ENCODE measurements at places on chromosomes 4 and X. TPM values are rescaled to one million over a fixed set of nuclear protein-coding genes. Genes with fewer than 3 reads are reported as not detected.

GRCh38 chr4:187436251-187436650 lies 559.3 kb upstream of the ZFP42 start:
- no peak for DNase-seq

Gene SYTL5
- total RNA-seq, result 0.69 TPM

GRCh38 chr4:7264694-7265093 lies 72.4 kb downstream of the SORCS2 start:
- DNase-seq, result no peak

Gene GLUD2
- 2.6 TPM for total RNA-seq

Gene IL13RA1
- 79.8 TPM for total RNA-seq

- DNase-seq, result no peak
Observed at GRCh38 chrX:52608961-52609360, 45.7 kb downstream of the SSX7 start.

Gene LRCH2
- total RNA-seq, result 2.4 TPM

Gene CORIN
- 2.6 TPM for total RNA-seq

DNA sequence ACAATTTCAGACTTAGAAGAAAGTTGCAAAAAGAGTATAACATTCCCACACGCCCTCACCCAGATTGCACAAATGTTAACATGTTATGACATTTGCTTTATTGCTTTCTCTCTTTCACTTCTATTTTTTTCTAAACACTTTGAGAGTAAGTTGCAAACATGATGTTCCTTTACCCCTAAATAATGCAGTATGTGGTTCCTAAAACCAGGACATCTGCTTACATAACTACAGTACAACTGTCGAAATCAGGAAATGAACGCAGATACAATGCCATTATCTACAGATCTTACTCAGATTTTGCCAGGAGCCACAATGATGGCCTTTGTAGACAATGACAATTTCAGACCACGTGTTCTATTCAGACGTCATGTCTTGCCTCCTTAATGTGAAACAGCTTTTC lies 22.4 kb downstream of the SH3TC1 start:
- DNase-seq, result no peak

Gene GPM6B
- total RNA-seq, result 16.0 TPM

Gene ZCCHC18
- 0.79 TPM for total RNA-seq

- DNase-seq, result no peak
Observed at GRCh38 chrX:69151866-69152284, 13.4 kb downstream of the PJA1 start.

GRCh38 chr4:168864821-168865541 lies 145.1 kb downstream of the CBR4 start:
- DNase-seq, result no peak

GRCh38 chr4:10581022-10581421 lies 103.5 kb downstream of the CLNK start:
- DNase-seq, result no peak

DNA sequence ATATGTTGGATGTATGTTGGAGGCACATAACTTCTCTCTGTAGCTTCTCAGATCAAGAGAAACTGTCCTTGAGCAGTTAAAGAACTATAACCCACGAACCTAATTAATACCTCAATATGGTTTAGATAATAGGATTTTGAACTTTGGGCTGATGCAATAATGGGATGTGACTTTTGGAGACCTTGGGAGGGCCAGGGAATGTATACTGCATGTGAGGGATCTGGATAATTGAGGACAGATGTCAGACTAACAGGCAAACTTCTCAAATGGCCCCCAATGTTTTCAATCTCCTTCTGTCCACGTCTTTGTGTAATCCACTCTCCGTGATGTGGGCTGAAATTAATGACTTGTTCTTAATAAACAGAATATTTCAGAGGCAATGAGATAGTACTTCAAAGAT lies 202.2 kb upstream of the FAT4 start:
- no peak for DNase-seq

DNA sequence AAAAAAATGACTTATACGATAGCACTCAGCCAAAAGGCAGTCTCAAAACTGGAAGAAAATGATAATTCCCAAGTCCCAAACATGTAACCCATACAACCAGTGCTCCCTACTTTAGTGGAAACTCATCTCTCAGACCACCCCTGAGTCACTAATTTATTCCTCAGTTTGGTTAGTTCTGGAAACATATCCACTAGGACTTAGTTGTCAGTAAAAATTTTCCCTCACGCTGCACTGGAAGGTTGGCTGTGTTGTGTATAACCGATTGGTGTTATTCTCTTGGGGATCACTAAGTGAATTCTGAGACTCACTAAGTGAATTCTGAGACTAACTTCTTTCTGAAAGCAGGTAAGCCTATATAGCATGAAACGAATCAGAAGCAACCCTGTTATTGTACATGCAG lies 48.5 kb upstream of the GAB1 start:
- no peak for DNase-seq

- DNase-seq, result no peak
Observed at GRCh38 chrX:45696736-45697135, 496.1 kb upstream of the DIPK2B start.

- DNase-seq, result no peak
Observed at GRCh38 chr4:56953680-56954520, 23.5 kb downstream of the NOA1 start.

Gene AWAT2
- not detected for total RNA-seq

Gene KLB
- total RNA-seq, result not detected

Gene SHOX
- not detected for total RNA-seq

Gene BST1
- total RNA-seq, result 5.3 TPM

DNA sequence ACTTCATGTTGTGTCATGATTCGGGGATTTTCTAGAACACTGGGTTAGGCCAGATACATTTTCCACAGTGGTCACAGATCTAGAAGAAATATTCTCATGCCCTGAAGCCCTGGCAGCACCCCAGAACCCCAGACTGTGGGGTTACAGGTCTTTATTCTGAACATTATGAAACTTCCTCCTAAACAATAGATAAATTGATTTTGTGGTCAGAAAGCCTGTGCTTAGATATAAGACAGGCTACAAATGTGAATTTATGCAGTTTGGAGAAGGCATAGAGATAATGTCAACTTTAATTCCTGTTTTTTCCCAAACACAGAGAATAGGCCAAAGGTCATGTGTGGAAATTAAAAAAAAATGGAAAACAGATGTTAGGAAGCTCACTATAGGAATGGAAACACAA lies 492.9 kb downstream of the SPRY1 start:
- no peak for DNase-seq

GRCh38 chr4:57425610-57426009 lies 315.4 kb upstream of the IGFBP7 start:
- no peak for DNase-seq

DNA sequence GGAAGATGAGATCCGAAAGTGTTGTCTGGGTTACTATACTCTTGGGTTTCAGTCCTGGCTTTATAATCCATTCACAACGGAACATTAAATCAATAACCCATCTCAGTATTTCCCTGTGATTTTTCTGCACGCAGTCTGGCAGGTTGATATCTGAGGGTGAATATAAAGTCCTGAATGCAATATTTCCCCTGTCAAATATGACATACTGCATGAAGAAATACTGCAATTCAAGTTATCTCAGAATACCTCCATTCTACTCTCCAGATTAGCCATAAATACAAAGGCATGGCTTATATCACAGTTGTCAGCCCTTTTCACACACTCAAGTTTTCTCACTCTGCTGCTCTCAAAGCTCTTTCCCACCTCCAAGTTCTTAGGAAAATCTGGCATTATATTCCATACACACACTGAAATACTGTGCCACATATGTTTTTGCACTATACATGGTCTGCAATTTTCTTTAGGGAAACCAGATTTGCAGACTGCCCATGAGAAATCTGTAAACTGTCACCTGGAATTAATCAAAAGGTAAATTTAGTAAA lies 64.7 kb downstream of the WDFY3 start:
- no peak for DNase-seq

DNA sequence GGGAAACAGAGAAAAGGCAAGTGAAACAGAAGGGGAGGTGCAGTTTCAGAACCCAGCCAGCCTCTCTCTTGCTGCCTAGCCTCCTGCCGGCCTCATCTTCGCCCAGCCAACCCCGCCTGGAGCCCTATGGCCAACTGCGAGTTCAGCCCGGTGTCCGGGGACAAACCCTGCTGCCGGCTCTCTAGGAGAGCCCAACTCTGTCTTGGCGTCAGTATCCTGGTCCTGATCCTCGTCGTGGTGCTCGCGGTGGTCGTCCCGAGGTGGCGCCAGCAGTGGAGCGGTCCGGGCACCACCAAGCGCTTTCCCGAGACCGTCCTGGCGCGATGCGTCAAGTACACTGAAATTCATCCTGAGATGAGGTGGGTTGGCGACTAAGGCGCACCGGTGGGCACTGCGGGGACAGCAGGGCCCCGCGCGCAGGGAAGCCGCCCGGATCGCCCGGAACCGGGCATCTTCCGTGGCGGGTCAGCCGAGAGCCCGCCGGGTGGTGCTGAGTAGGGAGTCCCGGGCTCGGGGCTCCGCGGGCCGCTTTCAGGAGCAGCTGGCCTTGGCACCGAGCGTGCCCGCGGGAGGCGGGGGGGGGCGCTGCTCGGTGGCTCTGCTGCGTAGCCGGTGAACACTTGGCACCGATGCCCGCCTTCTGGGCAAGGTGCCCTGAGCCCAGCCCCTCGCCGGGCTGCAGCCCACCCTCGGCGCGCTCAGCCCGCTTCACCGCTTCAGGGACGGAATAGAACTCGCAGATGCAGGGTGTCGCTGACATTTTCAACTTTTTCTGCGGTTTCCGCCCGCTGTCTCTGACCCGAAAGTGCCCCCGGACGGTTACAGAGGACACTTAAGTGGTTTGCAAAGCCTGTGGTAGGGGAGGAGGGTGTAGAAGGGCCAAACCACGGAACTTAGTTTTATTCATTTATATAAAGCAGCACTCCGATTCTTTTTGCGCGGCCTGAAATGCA lies at the start of gene CD38:
Gene CD38 (plus strand): TSS at position 40 of the 953 bp plus-strand sequence. CDS start 87 bp downstream, at position 127.
- peak; percentile 79 for DNase-seq

Gene ITM2A
- total RNA-seq, result 60.6 TPM

Gene MAGED4B
- 13.3 TPM for total RNA-seq

Gene CT83
- total RNA-seq, result not detected

Gene GPR78
- total RNA-seq, result not detected

GRCh38 chrX:5341902-5342301 lies 886.8 kb downstream of the NLGN4X start:
- DNase-seq, result no peak

- DNase-seq, result no peak
Observed at GRCh38 chrX:434946-435345, 48.2 kb upstream of the PPP2R3B start.

DNA sequence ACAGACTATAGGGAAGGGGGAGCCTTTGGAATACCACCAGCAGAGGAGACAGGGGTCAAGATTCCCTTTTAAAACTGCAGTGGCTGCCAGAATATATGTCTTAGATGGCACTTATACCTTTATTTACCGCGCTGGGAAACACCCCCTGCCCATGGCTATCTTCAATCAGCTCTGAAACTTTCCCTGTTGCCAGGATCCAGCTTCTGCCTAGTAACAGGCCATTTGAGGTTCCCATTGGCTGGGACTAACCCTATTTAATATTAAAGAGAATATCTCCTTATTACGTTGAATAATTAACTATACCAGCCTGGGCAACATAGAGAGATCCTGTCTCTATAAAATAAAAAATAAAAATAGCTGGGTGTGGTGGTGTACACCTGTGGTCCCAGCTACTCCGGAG lies 23.8 kb downstream of the SOWAHB start:
- no peak for DNase-seq

GRCh38 chr4:176236946-176237345 lies 32.1 kb downstream of the ASB5 start:
- DNase-seq, result no peak

GRCh38 chr4:108589961-108590360 lies 30.4 kb upstream of the RPL34 start:
- DNase-seq, result no peak

GRCh38 chrX:85112293-85112692 lies 108.6 kb downstream of the APOOL start:
- DNase-seq, result no peak

- no peak for DNase-seq
Observed at GRCh38 chrX:151711154-151711553, 4.7 kb upstream of the FATE1 start.

DNA sequence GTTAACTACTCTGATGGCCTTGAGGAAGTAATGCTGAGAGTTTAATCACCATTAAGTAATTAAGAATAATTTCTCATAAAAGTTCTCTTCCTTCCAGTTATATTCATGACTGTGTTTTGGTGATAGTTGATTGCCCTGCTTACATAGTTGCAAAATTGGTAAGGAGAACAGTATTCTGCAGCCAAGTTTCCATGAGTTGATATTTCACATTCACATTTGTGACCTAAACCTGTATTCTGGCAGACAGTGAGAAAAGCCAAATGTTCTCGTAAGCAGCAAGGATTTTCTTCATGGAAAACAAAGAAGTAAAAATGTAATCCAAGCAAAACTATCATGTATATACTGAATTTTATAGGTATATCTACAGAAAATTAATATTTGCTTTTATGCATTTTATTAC lies 187.8 kb upstream of the NUDT6 start:
- DNase-seq, result no peak

All from kidney (tissue), 22 donors.